DMS153 (cell line): ENCODE measurements at places on chromosomes 1 and 21.
A peak's percentile ranks its signal among the peaks of the same experiment; 100 is the strongest.

- DNase-seq: no peak
These were observed 104.9 kb upstream of the SLC2A1 start for GRCh38 chr1:43063394-43064219.

- DNase-seq: no peak
These were observed 1.5 kb downstream of the CEPT1 start for GRCh38 chr1:111141245-111142220.

DNA sequence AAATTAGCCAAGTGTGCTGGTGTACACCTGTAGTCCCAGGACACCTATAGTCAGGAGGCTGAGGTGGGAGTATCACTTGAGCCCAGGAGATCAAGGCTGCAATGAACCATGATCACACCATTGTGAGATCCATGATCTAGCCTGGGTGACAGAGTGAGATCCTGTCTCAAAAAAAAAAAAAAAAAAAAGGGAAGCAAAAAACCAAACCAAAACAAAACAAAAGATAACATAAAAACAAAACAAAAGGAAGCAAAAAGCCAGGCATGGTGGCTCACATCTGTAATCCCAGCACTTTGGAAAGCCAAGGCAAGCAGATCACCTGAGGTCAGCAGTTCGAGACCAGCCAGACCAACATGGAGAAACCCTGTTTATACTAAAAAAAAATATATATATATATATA is 9.4 kb upstream of the AKR1A1 start:
- no peak for DNase-seq

- no peak for DNase-seq
These were observed 671.6 kb upstream of the ZP4 start for GRCh38 chr1:238562341-238562740.

GRCh38 chr1:210978316-210978973 is 155.5 kb downstream of the KCNH1 start:
- DNase-seq: no peak

GRCh38 chr21:43684424-43684823 is 25.1 kb downstream of the RRP1B start:
- DNase-seq: no peak

GRCh38 chr1:218865591-218865990 is 308.1 kb upstream of the LYPLAL1 start:
- no peak for DNase-seq

DNA sequence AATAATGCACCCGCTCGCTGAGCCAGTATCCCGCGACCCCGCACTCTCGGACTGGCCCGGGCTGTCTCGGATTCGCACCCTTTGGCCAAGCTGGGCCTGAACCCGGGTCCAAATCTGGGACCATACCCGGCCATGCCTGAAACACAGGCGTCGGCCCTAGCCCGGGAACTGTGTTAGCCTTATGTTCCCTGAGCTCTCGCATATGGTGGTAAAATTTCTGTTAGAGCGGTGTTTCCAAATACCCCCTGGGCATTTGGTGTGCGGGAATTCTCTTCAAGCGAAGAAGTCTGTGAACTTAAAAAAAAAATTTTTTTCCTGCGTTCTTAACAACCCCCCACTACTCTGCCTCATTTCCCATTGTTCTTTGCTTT is 3.1 kb downstream of the RNF220 start:
- no peak for DNase-seq

DNA sequence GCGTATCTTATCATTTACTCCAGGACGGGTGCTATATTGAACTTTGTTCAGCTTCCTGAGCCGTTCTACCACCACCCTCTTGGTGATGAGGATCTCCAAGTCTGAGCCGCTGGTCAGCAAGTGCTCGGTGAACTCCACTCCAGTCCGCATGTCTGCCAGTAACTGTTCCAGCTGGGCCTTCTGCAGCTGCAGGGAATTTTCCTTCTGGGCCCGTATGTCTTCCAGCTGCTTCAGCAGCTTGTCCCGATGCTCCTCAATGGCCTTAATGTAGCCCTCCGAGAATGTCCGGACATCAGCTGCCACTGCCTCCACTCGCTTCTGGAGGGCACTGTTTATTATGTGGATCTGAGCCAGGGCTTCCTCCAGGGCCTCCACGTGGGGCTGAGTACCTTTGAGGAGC is 3.4 kb downstream of the TRIM45 start:
- DNase-seq: no peak

DNA sequence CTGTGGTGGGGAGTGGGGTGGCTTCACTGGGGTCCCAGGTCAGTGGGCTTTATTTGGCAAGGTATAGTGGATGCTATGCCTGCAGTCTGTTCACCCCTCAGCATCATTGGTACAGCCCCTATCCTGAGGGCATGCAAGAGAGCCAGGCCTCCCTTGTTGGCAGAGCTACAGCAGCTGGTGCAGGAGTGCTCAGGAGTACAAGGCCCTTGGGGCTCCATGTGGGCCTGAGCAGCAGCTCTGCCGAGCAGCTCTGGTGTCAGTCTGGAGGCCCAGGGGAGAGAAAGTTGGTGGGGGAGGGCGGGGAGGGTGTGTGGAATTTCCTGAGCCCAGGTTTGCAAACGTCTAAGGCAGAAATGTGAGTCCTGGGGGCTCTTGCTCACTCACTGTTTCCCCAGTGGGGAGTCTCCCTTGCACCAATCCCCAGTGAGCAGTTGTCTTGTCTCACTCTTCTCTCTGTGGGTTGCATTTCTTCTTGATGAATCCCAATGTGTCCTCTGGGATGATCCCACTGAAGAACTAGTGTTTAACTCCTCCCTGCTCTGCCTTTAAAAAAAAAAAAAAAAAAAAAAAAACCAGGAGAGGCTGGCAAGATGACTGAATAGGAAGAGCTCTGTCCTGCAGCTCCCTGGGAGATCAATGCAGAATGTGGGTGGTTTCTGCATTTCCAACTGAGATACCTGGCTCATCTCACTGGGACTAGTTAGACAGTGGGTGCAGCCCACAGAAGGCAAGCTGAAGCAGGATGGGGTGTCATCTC is 39.5 kb upstream of the CYP4X1 start:
- DNase-seq: peak; percentile 27

- DNase-seq: no peak
These were observed 1.2 kb downstream of the NIPAL3 start for GRCh38 chr1:24416666-24417391.

GRCh38 chr1:108117945-108118902 is 81.9 kb downstream of the SLC25A24 start:
- no peak for DNase-seq

GRCh38 chr1:84382127-84382526 is 16.2 kb upstream of the DNASE2B start:
- DNase-seq: no peak

DNA sequence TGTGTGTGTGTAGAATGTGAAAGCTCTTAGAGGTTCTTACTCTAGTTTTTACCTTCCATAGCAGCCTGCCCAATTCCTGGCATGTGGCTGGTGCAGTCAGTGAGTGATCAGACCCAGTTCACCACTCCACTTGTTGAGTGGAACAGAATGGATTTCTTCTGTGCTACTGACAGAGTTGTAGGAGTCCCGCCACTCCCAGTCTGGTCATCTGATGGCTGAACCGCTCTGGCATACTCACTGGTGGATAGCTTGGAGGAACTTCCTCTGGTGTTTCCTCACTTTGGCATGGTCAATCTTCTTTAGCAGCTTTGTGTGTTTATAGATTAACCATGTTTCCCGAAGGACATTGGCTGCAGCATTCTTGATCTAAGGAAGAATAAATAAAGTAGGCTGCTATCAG is 106.7 kb upstream of the ADAR start:
- DNase-seq: no peak

- no peak for DNase-seq
These were observed 1.2 kb downstream of the ZDHHC18 start for GRCh38 chr1:26827663-26828062.

- no peak for DNase-seq
These were observed 133.3 kb upstream of the SYT6 start for GRCh38 chr1:114286960-114287359.

- DNase-seq: no peak
These were observed 148.4 kb upstream of the HMCN1 start for GRCh38 chr1:185585770-185586169.

DNA sequence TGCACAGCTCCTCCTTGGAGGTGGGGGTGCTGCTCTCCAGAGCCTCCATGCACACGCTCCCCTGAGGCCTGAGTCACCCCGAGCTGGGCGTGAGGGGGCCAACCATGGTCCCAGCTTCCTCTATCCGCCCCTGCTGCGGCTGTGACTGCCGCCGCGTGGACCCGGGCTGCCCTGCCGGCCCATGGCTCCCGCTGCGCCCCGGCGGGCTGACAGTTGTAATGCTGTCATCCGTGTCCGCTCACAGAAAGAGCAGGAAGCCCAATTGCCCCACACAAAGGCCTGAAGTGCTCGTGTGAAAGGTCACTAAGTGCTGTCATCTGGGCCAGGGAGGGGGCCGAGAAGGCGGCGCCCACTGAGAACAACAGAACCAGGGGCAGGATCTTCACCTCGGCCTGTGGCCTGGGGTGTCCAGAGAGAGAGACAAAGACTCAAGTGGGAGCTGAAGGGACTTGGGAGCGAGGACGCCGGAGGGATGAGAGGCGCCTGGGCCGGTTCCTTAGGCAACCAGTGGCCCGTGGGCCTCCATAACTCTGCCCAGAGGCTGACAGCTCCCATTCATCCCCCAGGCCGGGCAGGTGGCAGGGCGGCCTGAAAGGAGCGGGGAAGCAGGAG is 31.5 kb downstream of the OLIG1 start:
- peak; percentile 5 for DNase-seq

- DNase-seq: no peak
These were observed 11.9 kb downstream of the LGALS8 start for GRCh38 chr1:236535662-236536161.

DNA sequence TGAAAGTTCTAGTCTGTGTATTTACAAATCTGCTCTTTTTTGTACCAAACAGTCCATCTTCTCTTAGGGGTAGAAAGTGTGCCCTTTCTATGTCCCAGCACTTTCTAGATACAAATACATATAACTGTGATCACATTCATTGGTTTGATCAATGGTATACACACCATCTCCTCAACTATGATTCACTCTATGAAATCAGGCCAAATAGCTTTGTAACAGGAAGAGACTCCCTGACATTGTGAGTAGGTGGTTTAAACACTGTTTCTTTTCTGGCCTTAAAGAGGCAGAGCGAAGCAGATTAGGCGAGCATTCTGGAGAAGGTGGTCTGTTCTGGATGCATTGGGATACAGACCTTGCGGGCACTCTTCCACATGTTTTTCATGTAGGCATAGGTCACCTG is 39.3 kb upstream of the EXOSC10 start:
- DNase-seq: no peak

- DNase-seq: no peak
These were observed 134.1 kb downstream of the TMEM53 start for GRCh38 chr1:44539991-44540730.

DNA sequence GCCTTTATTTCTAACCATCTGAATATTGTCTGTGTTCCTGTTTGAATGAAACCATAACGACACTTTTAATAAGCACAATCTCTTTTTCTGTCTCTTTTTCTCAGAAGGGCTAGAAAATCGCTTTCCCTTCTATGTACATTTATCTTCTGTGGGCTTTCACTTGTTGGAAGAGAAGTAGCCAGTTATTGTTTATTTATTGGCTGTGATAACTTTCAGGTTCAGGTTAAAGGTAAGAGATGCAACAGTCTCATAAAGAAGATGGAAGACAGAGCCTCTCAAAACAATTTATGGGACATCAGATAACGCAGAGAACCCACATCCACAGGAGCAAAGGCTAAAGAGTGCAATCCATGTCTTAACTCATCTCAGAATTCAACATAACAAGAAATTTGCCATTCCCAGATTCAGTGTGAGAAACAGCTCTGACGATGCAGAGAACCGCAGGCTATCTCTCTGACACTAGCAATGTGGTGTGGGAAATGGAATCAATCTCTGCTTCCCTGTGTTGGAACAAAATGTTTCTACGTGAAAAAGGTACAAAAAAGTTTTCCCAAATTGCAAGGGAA is 4.1 kb upstream of the CD244 start:
- no peak for DNase-seq

DNA sequence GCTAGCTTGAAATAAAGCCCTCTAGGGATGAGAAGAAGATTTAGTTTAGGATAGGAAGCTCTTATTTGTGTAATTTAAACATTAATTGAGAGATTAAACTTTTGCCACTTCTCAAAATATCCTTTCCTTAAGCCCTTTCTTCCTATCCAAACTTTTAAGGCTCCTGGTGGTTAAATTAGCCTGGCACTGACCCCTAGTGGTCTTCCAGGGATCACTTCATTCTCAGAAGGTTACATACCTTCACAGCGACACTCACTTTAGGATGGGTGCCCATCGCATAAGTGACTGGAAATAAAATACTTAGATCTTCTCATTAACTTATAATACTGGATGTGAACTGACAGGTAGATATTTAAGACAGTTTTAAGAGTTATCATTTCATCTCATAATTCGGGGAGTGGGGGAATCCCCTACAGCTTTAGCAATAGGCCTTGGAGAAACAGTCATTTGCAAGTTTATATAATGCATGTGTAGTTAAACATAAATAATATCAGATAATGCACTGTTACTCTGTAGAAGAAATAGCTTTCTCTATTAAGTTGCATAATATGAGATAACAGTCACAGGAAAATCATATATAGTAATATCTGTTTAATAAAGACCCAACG is 7.4 kb downstream of the LHX9 start:
- no peak for DNase-seq

DNA sequence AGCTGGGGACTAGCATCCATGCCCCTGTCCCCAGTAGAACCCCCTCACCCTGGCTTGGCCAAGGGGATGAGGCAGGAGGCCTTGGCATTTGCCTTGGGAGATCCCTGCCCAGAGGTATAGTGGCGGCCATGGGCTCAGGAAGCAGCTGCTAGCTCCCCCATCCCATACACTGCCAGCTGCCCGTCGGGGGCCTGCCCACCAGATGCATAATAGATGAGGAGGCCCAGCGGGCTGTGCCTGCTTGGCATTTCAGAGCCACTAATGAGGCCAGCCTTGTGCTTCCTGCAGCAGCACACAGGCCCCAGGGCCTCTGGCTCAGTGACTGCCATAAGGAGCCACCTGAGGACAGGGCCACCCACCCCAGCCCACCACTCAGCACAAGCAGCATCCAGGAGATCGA is 23.6 kb downstream of the RAP1GAP start:
- no peak for DNase-seq

DNA sequence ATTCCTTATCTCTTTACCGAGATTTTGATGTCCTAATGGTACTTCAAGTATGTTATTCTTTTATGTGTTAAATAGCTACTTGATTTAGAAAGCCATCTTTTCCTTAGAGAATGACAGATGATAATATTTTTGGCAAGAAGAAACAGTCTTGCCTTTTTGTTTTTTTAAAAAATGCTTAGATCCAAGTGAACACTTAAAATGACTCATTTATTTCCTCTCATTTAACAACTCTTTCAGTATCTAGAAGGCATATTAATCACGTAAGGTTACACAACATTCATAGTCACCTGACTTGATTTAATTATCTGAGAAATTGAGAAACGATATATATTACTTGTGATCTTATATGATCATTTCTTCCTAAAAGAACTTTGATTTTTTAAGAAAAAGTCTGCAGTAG is 52.4 kb downstream of the SUCO start:
- no peak for DNase-seq

- DNase-seq: no peak
These were observed 37.8 kb downstream of the NSL1 start for GRCh38 chr1:212753749-212754148.
